ENCODE measurements at places on chromosomes 2 and 18.

- no peak for DNase-seq
Measured at GRCh38 chr2:107534926-107535325, 291.8 kb upstream of the RGPD4 start.

DNA sequence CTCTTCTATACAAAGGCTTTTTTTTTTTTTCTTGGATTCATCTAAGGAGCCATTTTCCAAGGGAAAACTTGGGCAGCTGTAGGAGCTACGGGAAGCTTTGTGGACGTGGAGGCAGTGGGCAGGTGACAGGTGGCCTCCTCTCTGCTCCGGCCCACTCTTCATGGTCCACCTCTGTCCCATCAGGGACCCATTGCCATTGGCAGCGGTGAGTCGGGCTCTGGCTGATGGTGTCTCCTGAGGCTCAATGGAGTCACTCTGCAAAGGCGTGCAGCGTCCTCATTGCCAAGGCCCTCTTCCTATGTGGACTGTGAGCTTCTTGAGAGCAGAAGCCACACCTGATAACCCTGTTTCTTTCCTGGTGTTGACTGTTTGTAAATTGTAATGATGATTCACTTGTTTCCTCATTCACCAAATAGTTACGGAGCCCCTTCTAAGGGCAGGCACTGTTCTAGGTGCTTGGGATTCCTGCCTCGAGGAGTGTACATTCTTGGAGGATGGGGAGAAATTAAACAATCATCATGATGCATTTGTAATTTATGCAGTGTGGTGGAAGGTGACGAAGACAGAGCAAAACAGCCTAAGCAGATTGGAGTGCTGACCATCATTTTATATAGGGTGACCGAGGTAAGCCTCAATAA lies 240.3 kb upstream of the HS6ST1 start:
- DNase-seq, result no peak

DNA sequence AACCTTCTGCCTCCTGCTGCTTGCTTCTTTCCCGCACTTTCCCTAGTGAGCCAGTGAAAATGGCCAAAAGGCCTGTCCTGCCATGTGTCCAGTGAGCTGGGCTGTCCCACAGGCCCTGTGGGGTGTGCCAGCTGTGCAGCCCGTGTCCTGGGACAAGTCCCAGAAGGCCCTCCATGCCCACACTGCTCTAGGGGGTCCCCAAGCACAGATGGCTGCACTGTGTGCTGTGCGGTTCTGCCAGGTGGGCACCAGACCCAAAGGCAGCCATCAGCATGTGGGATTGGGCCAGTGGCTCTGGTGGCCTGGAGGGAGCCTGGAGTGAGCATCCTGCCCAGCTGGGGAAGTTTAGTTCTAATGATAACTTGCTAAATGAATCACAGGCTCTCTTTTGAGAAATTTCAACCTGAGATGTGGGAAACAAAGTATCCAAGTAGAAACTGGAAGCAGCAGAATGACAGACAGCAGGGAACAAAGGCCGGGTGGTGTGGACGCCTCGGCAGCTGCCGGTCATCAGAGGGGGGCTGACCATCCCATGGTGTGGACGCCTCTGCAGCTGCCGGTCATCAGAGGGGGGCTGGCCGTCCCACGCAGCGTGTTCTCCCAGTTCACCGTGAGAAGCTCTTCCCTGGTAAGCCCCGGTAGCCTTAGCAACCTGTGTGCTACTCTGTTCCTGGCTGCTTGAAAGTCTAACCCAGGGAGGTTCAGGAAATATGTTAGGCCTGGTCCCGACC lies 9.9 kb upstream of the CNDP2 start:
- no peak for DNase-seq

DNA sequence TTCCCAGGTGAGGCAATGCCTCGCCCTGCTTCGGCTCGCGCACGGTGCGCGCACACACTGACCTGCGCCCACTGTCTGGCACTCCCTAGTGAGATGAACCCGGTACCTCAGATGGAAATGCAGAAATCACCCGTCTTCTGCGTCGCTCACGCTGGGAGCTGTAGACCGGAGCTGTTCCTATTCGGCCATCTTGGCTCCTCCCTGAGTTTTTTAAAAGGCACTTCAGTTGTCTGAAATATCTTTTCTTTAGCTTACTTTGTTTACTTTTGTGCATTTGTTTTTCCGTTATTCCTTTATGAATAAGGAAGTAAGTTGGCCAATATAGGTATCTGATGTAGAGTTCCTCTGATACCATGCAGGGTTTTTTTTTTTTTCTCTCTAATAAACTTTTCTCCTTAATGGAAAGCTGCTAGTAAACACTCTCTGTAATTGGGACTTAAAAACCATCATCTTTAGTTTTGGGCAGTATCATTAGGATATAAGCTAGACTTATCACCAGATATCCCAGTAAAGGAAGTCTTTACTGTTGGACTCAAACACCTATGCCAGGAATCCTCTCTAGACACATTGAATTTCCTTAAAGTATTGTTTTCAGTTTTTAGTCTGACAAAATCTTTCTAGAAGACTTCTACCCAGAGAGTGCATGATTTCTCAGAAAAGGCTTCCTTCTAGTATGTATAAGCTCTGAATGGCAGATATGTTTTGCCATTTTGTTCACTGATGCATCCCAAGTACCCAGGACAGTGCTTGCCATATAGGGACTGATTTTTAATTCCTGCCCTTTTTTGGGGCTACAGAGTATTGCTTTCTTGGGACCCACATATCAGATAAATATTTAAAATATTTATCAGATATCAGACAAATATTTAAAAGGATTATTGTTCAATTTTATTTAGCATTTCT lies 35.8 kb upstream of the DYSF start:
- no peak for DNase-seq

GRCh38 chr2:137675584-137676327 lies 288.5 kb upstream of the HNMT start:
- no peak for DNase-seq

DNA sequence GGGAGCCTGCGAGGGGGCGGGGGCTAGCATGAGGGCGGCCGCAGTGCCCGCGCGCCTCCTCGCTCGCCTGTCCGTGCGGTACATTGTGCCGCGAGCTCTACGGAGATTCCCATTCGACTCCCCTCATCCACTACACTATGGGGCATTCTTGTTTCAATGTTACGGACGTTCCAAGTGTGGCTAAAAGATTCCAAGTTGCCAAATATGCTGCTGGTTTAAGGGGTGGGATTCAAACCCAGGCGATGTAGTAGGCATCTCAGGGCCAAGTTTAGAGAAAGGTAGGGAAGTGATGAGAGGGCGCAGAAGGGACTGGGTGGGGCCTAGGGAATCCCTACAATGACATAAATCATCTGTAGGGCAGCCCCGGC lies 10.0 kb upstream of the CRYBA2 start:
- no peak for DNase-seq

DNA sequence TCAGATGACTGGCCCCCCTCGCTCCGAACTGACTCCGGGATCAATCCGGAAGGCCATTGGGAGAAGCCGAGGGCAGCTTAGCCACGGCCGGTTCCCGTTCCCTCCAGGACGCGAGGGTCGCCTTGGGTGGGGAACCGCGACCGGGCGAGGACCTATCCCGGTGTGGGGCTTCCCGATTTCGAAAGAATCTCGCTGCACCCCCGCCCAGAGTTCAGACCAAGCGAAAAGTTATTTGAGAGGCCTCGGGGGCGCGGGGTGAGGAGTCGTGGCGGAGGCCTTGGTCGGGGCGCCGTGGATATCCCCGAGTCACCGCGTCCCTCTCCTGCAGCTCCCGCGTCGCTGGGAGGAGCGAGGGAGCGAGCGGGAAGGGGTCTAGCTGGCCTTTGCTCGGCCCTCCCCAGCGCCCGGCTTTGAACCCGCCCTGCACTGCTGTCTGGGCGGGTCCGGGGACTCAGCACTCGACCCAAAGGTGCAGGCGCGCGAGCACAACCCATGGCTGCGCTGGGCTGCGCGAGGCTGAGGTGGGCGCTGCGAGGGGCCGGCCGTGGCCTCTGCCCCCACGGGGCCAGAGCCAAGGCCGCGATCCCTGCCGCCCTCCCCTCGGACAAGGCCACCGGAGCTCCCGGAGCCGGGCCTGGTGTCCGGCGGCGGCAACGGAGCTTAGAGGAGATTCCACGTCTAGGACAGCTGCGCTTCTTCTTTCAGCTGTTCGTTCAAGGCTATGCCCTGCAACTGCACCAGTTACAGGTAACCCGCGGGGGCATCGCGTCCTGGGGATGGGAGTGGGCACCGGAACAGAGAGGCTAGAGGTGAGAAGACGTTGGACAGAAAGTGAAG lies at the start of gene CYP27A1:
Gene CYP27A1, plus strand, starts transcription at position 457 of the 837 bp plus-strand sequence. Its CDS starts 36 bp downstream, at position 493.
- peak; percentile 58 for DNase-seq

GRCh38 chr2:15893689-15894480 lies 46.5 kb upstream of the MYCN start:
- no peak for DNase-seq

- no peak for DNase-seq
Measured at GRCh38 chr18:37578182-37578678, 12.6 kb upstream of the CELF4 start.

GRCh38 chr18:10184776-10185175 lies 269.7 kb upstream of the APCDD1 start:
- DNase-seq, result no peak

DNA sequence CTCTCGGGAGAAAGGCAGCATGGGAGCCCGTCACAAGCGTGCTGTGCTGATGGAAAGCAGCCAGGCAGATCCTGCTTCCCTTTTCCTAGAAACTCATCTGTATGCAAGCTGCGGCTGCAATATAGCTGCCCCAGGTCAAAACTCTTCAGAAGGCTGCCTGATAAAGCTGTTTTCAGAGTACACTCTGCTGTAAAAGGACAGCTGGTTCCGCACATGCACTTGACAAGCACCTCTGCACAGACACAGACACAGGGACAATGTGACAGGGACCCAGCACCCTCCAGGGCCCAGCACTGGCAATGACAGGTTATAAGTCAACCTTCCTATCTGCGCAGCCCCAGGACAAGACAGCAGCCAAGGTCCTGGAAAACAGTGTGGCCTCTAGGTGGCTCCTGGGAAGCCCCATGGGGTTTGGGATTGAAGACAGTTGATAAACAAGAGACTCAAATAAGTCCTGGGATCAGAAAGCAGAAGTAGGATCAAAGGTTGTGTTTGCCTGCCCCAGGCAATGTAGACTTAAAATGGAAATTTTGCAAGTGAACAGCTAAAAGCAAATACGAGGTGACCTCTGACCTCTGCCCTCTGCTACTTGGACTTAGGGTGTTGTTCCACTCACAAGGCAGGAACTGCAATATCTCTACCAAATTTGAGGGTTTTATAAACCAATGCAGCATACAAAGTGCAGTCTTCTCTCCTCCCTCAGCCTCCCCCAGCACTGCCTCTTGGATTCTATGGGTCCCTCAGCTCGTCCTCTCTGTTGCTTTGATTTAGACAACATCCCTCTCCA lies 16.9 kb downstream of the SLC66A2 start:
- no peak for DNase-seq

DNA sequence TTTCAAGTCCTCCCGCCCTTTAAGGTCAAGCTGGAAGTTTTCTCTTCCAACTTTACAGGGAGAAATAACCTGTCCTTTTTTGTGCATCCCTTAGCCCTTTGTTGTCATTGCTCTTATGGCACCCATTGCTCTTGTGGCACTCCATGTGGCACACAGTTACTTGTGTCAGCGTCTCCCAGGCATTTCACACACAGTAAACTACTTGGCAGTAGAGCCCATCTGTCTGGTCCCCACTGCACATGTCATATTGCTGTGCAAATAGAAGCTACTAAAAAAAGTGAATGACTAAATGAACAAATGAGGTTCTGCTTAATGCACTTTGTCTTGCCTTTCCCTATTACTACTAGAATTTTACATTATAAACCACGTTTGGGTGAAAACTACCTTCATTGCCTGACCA lies 149.3 kb downstream of the EML6 start:
- no peak for DNase-seq

DNA sequence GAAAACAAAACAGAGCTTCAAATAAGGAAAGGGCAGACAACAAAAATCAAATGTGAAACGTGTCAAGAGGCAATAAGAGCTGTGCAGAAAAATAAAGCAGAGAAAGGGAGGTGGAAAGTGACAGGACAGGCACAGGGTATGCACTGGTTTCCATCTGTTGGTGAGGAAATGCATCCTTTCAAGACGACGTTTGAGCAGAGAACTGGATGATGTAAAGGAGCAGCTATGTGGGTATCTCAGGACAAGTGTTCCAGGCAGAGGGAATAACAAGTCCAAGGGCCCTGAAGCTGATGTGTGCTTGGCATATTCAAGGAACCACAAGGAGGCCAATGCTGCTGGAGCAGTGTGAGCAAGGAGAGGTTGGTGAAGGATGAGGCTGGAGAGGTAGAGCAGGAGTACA lies 168.9 kb upstream of the SERPINE2 start:
- no peak for DNase-seq

DNA sequence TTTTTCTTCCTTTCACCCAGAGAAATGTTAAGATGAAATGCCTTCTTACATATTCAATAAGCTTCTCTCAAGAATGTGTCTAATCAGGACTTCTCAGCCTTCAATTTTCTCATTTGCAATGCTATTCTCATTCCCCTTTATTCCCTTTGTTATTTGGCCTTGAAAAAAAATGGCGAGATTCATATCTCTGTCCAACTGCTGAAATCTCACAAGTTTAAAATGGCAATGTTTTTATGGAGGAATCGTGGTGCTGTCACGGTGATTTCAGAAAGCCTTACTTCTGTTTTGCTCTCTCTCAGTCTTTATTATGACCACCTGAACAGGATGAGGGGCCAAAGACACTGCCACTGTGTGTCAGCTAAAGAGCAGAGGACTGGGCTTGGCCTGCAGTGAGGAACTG lies 928.5 kb downstream of the DCC start:
- DNase-seq, result no peak

DNA sequence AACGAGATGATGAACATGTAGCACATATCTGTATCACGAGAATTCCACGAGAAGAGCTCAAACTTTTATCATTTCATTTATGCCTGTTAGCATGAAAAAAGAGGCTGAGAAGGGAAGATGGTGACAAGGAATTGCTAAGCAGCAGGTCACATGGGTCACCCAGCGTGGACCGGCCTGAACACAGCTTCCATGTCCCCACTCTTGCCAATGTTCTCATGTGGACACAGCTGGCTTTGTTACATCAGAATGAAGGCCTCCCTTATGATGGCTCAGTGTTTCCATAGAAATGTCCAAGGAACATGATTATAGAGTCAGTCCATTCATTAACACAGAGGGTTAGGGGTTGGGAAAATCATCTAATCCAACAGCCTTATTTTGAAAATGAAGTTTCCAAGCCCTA lies 215.4 kb downstream of the CMPK2 start:
- no peak for DNase-seq

DNA sequence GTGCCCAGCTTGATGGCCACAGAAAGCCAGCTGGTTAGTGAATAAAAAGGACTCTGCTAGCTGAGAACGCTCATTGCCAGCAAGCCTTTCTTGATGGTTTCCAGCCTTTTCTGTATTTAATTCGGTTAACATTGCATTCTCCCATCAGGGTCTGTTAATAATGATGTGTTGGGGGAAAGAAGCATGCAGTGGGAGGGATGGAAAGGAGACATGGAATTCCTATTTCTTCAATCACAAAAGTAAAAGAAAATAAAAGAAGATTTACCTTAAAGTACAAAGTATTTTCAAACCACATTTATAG lies 141.9 kb upstream of the RBBP8 start:
- no peak for DNase-seq

- no peak for DNase-seq
Measured at GRCh38 chr18:61528961-61529360, 195.7 kb downstream of the CDH20 start.

- no peak for DNase-seq
Measured at GRCh38 chr2:72077702-72078169, 69.9 kb downstream of the CYP26B1 start.
